ENCODE measurements at places on chromosomes 1 and 21.

- DNase-seq: no peak
Observed at GRCh38 chr1:170749959-170750358, 86.0 kb downstream of the PRRX1 start.

GRCh38 chr1:221105578-221105977 lies 226.3 kb downstream of the HLX start:
- DNase-seq: no peak

- no peak for DNase-seq
Observed at GRCh38 chr1:145999321-146000024, 3.1 kb upstream of the TXNIP start.

DNA sequence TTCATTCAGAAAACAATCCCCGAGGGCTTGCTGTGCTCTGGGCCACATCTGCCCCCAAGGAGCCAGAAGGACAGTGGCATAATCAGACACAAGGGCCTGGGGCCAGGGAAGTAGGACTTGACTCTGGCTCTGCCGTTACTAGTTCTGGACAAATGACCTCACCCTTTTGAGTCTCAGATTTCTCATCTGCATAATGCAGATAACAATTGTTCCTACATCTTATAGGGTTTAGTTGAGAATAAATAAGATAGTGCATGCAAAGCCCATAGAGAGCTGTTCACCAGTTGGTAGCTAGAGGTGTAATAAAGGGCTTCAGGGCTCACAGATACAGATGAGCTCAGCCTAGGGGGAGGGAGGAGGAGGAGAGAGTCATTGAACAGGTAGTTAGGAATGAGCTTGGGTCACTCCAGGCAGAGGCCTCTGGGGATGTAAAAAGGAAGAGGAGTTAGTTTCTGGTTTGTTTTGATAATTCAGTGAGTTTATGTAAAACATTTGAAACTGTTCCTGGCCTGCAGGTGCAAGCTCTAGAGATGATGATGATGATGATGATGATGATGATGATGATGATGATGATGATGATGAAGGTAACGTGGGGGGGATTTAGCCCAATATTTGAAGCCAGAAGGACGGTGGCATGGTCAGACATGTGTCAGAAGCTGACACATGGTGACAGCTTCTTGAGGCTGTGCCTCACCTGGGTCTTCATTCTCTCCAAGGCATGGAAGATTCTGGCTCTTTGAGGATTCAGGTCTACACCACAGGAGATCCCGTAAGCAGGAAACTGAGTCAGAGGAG lies 858 bp downstream of the LACTBL1 start:
- no peak for DNase-seq

DNA sequence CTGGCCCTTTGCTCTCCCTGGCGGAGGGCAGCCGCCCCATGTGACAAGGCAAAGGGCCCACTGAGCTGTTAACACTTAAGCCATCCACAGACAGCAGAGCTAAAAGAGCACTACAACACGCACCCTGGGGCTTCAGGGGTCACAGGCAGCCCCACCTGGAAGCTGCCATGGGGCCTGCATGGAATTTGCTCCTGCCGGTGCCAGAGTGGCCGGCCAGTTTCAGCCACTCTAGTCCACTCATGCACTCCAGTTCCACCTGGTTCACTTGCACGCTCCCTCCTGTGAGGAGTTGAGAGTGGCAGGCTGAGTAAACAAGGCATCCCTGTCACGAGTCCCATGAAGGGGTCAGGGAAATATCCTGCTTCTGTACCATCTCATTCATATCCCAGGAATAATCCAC lies 55.3 kb downstream of the RIMS3 start:
- no peak for DNase-seq

DNA sequence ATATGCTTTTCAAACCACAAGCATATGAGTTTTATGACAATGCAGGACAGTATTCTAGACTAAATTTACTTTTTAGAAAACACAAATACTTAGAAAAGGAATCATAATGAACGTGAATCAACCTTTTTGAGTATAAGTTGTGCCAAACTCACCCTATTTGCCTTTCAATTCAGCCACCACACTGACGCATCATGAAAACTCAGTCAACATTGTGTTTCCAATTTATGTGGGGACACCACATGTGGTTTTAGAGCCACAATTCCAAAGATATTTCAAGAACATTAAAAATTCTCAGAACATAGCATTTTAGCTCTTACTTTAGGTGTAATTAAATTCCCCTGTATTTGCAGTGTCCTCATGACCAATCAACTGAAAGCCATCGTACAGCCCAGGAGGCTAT lies 118.8 kb downstream of the PTBP2 start:
- DNase-seq: no peak

Measured in activated CD4-positive, alpha-beta T cell treated with anti-CD3 and anti-CD28 coated beads, Interleukin-2, amount 50 U/mL, for 16 hours (primary cell).